ENCODE measurements at places on chromosomes 6 and 20.

DNA sequence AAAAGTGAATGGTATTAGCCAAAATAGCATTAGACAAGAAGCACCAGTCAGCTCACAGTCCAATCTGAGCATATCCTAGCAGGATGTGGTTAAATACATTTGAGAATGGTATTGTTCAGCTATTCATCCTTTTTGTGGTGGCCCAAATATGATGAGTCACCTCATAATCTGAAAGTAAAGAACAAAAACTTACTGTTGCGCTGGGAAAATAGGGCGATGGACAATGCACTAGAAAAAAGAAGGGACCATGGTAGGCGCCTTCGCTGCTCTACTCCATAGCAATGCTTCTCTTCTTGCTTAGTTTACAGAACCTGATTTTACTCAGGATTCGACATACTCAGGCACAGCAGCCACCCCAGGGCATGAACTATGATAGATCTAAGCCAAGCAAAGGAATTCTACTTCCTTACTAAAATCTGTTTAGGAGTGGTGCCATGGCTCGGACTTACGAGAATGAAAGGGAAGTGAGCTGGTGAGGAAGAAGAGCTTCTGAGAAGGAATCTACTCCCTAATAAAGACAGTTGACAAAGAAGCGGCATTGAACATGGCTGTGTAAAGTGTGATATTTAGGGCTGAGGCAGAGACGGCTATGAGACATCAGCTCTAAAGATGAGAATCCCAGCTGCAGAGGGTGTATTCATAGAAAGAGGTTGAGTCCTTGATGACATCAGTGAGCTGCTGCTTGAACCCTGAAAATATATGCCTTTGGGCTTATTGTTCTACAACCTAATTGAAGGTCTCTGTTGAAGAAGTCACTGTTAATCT is 16.6 kb upstream of the FBXO9 start:
- DNase-seq = no peak

- DNase-seq = no peak
Observed at GRCh38 chr6:139343052-139343750, 31.2 kb downstream of the CITED2 start.

GRCh38 chr20:3275966-3276679 is 37.1 kb upstream of the SLC4A11 start:
- DNase-seq = no peak

DNA sequence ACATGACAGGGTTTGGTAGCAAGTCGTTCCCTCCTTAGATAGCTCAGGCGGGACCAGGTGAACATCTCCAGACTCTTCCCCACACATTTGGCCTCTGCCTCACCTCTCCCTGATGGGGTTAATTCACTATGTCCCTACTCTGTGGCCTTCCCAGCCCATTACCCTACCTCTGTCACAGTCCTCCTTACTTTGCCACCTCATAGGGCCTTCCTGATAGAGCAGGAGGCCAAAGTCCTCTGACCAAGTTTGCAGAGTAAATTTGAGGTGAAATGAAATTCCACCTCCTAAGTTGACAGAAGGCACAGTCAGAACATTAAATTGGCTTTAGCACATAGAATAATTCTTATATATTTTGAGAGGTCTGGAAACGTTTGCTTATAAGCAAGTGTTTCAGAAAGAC is 53.1 kb upstream of the ARMC2 start:
- DNase-seq = no peak

- no peak for DNase-seq
Observed at GRCh38 chr6:134701301-134701700, 248.6 kb downstream of the ALDH8A1 start.

GRCh38 chr6:150604467-150604866 is 4.8 kb downstream of the PLEKHG1 start:
- DNase-seq = no peak

- DNase-seq = no peak
Observed at GRCh38 chr6:23272536-23272935, 703.2 kb downstream of the HDGFL1 start.

- no peak for DNase-seq
Observed at GRCh38 chr6:128111096-128111495, 210.2 kb upstream of the THEMIS start.

DNA sequence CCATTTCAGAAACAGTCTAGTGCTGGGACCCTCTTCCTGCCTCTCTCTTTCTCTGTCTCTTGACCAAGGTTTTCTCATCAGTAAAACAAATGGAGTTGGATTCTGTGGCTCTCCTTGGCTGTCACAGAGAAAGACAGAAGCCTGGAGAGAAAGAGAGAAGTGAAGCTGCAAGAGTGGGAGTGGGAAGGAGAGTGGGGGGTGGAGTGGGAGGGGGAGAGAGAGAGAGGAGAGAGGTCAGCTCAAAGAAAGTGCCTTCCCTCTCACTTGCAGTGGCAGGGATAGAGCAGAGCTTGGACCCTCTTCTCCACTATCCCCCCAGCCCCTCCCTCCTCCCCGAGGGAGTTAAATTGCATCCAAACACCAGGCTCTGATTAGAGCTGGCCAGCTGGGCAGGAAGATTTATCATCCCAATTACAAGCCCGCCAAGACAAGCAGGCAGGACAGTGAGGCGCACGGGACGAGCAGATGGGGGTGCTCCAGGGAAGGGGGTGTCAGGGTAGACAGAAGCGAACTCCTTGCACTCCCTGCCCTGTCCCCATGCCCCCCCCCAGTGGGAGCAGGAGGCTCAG is 74.3 kb downstream of the CD40 start:
- DNase-seq = no peak

DNA sequence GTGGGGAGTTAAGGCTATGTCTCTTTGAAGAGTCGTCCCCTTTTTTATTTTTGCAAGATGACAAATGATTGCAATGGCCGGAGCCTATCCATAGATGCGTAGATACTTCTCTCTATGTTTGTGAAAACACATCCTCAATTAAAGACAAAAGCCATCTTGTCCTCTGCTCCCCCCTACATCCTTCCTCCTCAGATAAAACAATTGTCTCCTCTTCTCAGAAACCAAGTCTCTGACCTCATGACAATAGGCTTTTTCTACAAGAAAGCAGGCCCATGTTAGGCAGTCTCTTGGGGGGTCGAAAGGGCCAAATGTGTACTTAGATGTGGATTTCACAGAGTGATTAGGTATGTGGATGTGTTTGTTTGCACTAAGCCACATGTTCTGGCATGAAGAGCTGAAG is 51.1 kb upstream of the SSTR4 start:
- DNase-seq = no peak

DNA sequence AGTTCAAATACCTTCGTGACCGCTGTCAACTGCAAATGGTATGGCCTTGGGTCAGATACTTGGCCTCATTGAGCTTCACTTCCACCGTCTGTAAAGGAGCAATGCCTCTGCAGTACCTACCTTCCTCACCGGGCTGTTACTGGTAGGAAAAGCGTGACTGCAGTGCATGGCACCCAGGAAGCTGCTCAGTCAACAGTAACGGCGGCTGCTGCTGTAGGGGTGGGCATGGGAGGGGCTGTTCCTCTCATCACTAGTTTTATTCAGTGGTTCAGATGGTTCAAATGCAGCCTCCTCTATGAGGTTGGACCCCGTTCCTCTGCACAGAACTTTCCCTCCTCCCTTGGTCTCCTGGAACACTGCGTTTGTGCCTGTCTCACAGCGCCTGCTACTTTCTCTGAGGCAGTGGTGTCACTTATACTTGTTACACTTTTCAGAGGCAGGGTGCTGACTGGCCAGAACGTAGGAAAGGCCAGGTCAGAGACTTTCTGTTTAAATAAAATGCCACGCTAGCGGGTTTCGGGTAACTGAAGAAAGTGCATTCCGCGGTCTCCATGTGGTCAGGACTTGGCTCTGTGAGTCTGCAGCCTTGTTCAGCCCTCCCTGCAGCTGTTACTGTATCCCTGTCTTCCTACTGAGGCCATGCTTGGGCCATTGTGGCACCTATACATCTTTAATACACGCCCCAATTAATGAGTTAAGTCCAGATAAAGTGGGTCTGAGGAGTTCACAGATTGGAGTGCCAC is 279.6 kb downstream of the NRN1 start:
- DNase-seq = no peak

DNA sequence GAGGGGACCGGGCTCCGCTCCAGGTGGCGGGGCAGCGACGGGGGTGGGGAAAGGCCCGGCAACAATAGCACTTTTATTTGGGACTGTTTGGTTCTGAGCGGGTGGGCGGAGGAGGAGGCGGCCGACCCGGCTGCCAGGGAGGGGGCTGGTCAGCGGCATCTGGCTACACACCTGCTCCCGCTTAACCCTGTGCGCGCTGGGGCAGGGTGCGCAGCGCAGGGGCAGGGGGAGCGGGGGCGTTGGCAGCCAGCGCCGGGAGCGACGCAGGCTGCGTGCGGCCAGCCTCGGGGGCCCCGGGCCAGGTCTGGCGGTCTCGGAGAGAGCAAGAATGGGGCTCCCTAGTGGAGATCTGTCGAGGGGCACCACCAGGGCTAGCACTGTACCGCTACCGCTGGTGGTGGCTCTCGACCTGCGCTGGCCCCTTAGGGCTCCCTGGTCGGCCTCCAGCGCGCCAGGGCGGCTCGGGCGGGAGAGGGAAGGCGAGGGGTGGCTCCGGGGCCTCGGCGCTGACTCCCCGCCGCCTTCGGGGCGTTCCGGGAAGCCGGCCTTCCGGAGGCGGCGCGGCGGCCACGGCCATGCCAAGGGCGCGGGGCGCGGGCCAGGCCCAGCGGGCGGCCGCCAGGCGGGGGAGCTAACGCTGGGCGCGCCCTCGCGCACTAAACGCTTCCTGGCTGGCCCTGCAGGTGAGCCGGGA is 92.4 kb downstream of the NCR2 start:
- DNase-seq = peak; percentile 13

DNA sequence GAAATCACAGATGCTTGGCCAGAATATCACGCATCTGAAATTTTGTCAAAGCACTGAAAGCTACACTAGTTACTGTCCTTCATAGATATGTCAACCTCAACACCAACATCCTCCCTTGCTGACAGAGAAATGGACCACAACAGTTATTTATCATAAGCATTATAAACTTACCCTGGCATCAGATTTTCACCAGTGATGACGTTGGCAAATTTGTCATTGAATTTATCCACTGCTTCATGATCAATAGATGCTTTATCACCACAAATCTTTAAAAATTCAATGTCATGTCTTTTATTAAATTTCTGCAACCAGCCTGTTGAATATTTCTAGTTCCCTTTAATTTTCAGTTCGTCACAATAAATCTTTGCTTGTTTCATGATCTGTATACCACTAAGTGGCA is 205.7 kb downstream of the GJA1 start:
- no peak for DNase-seq

DNA sequence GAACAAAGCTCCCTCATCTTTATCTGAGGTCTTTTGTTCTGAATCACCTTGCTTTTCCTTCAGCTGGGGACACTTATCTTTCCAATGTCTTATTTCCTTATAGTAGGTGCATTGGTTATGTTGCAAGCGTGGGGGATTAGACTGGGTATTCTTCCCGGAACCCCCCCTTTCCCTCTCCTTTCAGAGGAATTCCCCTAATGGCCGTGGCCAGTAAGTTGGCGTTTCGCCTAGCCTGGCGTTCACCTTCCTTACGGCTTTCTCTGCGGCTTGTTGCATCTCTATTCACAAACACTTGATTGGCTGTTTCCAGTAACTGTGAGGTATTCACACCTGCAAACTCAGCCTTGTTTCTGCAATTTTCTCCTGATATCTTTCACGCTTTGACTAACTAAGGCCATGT is 32.8 kb upstream of the FABP7 start:
- DNase-seq = no peak

DNA sequence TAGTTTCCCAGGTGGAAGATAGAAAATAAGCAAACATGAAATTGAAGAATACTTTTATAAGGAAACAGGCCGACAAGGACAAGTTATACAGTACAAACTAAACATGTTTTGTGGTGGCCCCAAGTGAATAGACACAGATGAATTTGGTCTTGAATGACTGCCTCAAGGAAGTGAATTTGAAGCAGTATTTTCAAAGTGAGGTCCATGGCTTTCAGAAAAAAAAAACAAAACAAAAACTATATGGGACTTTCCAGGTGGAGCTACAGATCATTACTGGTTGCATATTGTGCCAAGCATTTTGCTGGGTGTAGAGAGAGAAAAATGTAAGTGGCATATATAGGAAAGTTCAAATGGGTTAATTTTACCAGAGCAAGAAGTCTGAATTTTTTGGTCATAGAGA is 68.8 kb downstream of the CYB5R4 start:
- no peak for DNase-seq

- no peak for DNase-seq
Observed at GRCh38 chr6:100491952-100492670, 27.4 kb upstream of the SIM1 start.

GRCh38 chr6:144582939-144583613 is 297.9 kb downstream of the UTRN start:
- no peak for DNase-seq

GRCh38 chr6:35471836-35472345 is 3.7 kb downstream of the RPL10A start:
- DNase-seq = no peak

GRCh38 chr6:11706171-11706570 is 72.4 kb downstream of the ADTRP start:
- DNase-seq = no peak

- no peak for DNase-seq
Observed at GRCh38 chr6:18507018-18507415, 119.9 kb downstream of the RNF144B start.

GRCh38 chr6:3899970-3900439 is 50.8 kb downstream of the FAM50B start:
- no peak for DNase-seq

DNA sequence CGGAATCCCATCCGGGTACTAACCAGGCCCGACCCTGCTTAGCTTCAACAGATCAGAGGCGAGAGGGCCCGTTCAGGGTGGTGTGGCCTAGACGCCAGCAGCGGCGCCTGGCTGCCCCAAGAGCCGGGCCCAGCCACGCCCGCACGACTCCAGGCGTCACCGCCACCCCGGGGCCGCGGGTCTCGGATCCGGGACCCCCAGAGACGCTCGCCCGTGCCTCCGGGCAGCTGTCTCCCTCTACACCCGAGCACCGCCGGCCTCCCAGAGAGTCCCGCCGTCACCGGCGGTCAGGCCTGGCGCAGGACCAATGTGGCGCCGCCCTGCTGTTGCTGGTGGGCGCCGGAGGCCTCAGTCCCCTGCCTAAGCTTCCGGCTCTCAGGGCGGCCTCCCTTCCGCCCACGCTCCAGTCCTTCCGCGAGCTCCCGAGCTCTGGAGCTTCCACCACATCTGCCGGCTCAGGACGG is 441.2 kb upstream of the DEFB115 start:
- DNase-seq = no peak

GRCh38 chr6:144232832-144233230 is 52.3 kb upstream of the UTRN start:
- DNase-seq = no peak

Data from activated CD4-positive, alpha-beta T cell treated with anti-CD3 and anti-CD28 coated beads, Interleukin-2, amount 50 U/mL, for 1 hour (primary cell).